ENCODE measurements at places on chromosomes 11 and 22. TPM values are rescaled to one million over a fixed set of nuclear protein-coding genes. Genes with fewer than 3 reads are reported as not detected.

Gene OR5A1
- total RNA-seq: not detected

Gene SLN
- total RNA-seq: not detected

Gene SUSD2
- total RNA-seq: 1.2 TPM

DNA sequence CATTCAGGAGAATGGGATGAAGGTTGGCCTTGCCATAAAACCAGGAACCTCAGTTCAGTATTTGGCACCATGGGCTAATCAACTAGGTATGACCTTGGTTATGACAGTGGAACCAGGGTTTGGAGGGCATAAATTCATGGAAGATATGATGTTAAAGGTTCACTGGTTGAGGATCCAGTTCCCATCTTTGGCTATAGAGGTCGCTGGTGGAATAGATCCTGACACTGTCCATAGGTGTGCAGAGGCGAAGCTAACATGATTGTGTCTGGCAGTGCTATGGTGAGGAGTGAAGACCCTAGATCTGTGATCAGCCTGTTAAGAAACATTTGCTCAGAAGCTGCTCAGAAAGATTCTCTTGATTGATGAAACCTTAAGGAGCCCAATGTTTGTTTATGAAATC is 5.7 kb downstream of the NF2 start:
- peak; percentile 49 for DNase-seq

- no peak for DNase-seq
Observed at GRCh38 chr11:2095542-2095941, 43.6 kb downstream of the IGF2 start.

Gene MYO18B
- not detected for total RNA-seq

Gene ZP1
- not detected for total RNA-seq

All from HT-29 (cell line).